ENCODE measurements at places on chromosomes 6 and 20.

DNA sequence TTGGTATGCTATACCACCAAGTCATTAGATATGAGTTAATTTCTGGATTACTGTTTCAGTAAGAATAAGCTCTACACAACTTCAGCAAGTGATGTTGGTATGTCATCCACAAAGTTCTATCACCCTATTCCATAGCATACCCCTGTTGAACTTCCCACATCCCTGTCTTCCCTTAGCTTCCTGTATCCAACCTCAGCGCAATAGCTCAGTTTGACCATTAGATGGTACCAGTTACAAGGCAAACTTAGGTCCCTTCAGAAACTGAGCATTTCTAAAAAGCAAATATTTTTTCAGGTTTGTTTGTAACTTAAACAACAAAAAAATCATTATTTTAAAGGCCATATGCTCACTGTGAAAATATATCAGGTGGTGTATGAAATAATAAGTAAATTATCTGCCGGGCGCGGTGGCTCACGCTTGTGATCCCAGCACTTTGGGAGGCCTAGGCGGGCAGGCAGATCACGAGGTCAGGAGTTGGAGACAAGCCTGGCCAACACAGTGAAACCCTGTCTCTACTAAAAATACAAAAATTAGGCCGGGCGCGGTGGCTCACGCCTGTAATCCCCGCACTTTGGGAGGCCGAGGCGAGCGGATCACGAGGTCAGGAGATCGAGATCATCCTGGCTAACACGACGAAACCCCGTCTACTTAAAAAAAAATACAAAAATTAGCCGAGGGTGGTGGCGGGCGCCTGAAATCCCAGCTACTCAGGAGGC is 8.8 kb upstream of the MOG start:
- DNase-seq = no peak

DNA sequence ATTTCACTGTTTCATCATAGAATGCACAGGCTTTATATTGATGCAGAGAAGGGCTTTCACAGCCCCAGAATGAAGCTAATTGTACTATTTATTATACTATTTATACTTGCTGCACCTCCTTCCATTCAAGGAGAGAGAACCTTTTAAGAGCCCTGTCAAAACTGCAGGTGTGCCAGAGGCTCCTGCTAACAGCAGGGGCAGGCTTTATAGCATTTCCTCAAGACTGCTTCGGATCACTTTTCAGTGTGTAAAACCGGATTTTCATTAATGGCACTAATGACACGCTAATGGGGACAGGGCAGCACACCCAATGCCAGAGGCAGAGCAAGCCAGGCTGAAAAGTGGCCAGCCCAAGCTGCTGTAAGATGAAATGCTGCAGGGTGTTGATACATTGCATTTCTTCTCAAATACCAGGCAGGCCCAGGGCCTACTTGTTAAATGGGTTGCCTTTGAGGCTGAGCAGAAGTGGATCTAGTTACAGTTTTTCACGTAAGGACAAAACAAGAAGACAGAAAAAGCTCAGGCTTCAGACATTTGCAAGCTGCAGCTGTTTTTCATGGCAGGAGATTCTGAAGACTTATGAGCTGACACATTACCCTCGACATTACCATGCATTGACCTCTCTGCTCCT is 487.7 kb upstream of the BTBD3 start:
- DNase-seq = no peak

DNA sequence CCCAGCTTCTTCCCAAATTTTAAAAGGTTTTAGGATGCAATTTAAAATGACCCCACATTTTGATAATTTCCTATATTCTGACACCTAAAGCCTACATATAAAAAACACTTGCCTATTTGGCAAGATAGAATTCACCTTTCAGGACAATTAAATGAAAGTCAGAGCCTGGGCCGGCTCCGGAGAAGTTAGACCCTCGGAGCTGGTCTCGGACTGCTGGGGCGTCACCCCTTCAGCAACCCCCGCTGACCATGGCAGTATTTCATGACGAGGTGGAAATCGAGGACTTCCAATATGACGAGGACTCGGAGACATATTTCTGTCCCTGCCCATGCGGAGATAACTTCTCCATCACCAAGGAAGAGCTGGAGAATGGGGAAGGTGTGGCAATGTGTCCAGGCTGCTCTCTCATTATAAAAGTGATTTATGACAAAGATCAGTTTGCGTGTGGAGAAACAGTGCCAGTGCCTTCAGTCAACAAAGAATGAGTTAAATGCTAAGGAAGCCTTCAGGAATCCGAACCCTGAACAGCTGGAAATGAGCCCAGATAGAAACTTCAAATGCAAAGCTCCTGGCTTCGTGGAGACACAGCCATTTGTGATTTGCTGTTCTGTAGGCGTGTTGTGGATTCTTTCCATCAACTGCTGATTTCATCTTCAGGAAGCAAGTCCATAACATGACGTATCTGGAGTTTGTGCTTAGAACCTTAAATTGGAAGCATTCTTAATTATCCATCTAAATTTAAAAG is 16.0 kb downstream of the TCFL5 start:
- no peak for DNase-seq

- DNase-seq = no peak
These were observed 676.0 kb upstream of the MARCKS start for GRCh38 chr6:113181164-113181563.

DNA sequence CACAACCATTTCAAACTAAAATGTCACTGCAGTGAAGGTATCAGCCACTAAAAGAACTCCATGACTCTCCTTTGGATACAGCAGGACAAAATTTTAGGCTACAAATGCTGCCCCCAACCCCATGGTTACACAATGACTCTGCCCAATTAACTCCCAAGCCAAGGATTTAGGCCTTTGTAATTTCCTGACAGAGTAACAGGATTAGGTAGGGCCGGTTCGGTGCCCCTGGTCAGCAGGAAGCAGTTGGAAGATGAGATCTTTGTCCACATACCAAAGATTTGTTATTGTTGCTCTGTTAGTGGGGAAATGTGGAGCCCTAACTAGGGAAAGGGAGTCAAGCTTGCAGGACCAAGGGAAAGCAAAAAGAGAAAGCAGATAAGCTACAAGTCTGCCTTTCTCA is 26.7 kb upstream of the RIPK1 start:
- no peak for DNase-seq

GRCh38 chr6:170101281-170102035 is 189.4 kb downstream of the DLL1 start:
- DNase-seq = no peak

GRCh38 chr6:77245026-77245425 is 218.3 kb downstream of the HTR1B start:
- no peak for DNase-seq

DNA sequence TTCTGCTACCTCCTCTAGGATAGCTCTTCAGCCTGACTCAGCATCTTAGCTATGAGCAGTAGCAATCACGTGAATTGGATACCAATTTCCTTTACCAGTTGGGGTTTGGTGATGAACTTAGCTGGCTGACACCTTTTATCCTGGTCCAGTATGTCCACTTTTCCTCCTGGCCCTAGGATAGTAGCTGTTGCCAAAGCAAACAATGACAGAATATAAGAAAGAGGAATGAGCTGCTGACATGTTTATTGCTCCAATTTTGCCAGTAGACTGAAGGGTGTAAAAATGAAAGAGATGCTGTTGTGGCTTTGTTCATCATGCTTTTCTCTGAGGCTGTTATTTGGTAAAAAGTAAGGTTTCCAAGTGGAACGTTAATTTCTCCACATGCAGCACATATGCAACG is 168.3 kb upstream of the JAG1 start:
- DNase-seq = no peak

GRCh38 chr20:18046535-18046934 is 11.2 kb downstream of the OVOL2 start:
- no peak for DNase-seq

GRCh38 chr6:37934276-37934675 is 114.7 kb downstream of the ZFAND3 start:
- DNase-seq = no peak

DNA sequence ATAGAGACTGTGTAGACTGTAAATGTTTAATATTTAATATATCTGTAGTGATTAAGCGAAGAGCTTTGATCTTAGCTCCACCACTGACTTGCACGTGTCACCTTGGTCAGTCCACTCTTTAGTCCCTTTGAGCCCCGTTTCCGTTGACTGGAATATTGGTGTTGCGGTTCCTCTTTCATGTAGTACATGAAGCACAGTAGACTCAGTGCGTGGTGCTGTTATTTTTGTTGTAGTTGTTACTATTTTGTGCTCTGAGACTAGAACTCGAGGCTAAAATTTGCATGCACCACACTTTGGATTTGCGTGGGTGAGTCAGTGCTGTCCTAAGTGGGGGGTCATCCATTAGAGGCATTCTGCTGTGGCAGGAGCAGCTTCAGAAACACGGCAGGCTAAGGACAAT is 291.4 kb downstream of the QKI start:
- no peak for DNase-seq

- DNase-seq = no peak
These were observed 334.4 kb downstream of the KHDRBS2 start for GRCh38 chr6:61951586-61951985.

GRCh38 chr6:31805939-31806469 is 762 bp downstream of the LSM2 start:
- no peak for DNase-seq

GRCh38 chr6:139984317-139984716 is 609.9 kb upstream of the CITED2 start:
- no peak for DNase-seq

GRCh38 chr6:122799140-122799745 is 10.2 kb downstream of the SMPDL3A start:
- no peak for DNase-seq

GRCh38 chr6:101545191-101545590 is 151.7 kb downstream of the GRIK2 start:
- no peak for DNase-seq

- DNase-seq = no peak
These were observed 985 bp downstream of the ZBP1 start for GRCh38 chr20:57619051-57619831.

- DNase-seq = no peak
These were observed 698 bp downstream of the FAM210B start for GRCh38 chr20:56359212-56360132.

All from thoracic aorta (tissue), 2 donors.